Stimulated activated CD4-positive, alpha-beta T cell treated with anti-CD3 and anti-CD28 coated beads, Interleukin-2, amount 100 ng/mL, for 4 hours (primary cell): ENCODE measurements at places on chromosomes 5 and 9.

DNA sequence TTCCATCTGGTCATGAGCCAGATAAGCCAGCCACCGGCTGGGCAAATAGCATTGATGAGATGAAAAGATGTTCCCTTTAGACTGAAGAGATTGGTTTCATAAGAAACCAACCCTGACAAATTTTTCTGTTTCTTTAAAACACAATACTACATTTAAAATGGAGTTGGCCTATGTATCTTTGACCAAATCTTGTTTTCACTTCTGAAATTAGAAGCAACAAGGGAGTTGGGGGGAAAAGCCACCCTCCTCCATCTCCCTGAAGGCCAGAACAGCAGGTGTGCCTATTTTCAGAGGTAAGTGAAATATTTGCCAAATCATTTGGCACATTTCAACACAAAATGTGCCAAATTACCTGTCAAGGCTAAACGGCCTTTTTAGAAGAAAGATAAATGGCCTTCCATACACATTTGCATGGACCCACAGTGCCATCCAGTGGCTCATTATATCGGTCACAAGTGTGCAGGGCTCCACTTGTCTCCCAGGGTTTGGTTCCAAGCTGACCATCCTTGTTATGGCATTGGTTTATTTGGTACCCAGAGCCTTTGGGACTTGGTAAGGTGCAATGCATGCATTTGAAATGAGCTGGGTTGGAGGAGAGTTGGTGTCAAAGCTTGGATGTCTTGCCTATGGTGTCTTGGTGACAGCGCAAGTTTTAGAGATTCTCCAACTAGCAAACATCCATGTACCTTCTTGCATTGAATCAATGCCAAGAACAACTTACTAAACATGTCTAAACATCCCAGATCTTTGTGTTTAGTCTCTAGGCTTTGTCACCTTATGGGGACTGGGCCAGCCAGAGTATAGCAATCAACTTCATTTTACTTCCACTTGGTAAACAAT lies 372.0 kb upstream of the KIF2A start:
- DNase-seq, result no peak

DNA sequence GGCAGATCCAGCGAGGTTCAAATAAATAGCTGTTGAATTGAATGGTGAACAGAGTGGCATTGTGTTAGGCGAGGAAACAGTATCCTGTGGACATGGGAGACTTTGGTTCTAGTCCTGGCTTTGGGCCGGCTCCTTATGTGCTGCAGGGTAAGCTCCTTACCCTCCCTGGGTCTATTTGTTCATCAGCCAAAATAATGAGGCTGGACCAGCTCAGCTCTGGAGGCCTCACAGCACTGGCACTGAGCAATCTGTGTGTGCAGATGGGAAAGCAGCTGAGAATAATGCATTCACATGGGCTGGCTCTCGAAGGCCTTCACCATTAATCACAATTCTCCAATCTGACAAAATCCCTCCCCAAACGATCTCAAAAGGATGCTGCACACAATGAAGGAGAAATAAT lies 81.9 kb downstream of the APBA1 start:
- DNase-seq, result no peak

DNA sequence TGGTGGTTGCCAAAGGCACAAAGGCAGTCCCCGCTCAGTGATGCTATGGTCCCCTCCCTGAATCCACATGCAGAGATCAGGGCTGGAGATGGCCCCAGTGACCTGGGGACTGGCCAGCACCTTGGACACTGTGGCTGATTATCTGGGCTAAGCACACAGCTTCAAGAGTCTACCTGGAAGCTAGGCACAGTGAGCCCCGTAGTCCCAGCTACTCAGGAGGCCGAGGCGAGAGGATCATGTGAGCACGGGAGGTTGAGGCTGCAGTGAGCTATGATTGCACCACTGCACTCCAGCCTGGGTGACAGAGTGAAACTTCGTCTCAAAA lies 8.3 kb upstream of the SCGB3A1 start:
- no peak for DNase-seq

- DNase-seq, result no peak
Observed at GRCh38 chr5:172411484-172412072, 42.7 kb downstream of the SH3PXD2B start.

DNA sequence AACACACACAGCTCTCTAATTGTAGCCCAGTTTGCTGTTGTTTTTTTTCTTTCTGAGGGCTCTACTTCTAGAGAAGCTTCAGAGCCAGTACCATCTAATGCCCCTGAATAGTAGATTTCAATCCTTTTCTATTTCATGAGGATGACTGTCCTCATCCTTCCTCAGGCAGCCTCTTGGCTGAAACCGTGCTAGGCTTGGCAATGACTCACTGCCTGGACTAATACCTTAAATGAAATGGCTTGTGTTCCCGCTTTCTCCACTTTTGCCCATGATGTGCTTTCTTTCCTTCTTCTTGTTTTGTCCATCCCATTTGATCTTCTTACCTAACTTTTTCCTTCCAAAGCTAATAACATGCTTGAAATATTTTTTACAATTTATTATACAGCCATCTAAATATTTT lies 80.1 kb downstream of the ITGA1 start:
- DNase-seq, result no peak

GRCh38 chr9:38296807-38297206 lies 95.7 kb upstream of the ALDH1B1 start:
- DNase-seq, result no peak

DNA sequence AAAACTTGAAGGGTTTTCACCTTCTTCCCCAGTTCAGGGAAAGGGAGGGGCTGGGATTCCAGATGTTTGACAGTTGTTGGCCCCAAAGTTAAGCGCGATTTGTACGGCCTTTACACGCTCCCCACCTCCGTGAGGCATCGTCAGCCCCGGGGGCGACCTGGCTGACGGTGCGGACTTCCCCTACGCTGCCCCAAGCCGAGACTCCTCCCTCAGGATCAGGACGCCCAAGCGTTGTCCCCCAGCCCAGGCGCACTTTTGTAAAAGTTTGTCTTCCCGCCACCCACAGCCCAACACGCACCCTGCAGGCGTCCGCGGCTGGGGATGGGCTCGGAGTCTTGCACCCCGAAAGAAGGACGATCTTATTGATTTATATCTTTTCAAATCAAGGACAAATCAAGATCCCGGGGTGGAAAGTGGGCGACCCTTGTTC lies 713 bp downstream of the MOB3B start:
- DNase-seq, result peak; percentile 22
